ENCODE measurements at places on chromosomes 5 and 9. TPM values are rescaled to one million over a fixed set of nuclear protein-coding genes. Genes with fewer than 3 reads are reported as not detected.
A peak's percentile ranks its signal among the peaks of the same experiment; 100 is the strongest.

Gene FOXI1
- total RNA-seq, result not detected

Gene GCNT4
- total RNA-seq, result 2.7 TPM

GRCh38 chr5:34847056-34847455, 8.1 kb downstream of the TTC23L start:
- no peak overlapping the region for H3K27ac ChIP-seq
- no peaks in the 10 kb centered on the region for H3K27me3 ChIP-seq
- no peaks in the 10 kb centered on the region for H3K36me3 ChIP-seq
- DNase-seq, result no peak
- no peaks in the 10 kb centered on the region for H3K4me1 ChIP-seq

- no peaks in the 10 kb centered on the region for H3K27me3 ChIP-seq
- H3K36me3 ChIP-seq, result no peaks in the 10 kb centered on the region
- H3K4me1 ChIP-seq, result no peaks in the 10 kb centered on the region
- no peak overlapping the region for H3K4me3 ChIP-seq
Measured at GRCh38 chr5:34899066-34899465, 16.2 kb downstream of the RAD1 start.

- DNase-seq, result peak; percentile 89
- no peaks in the 10 kb centered on the region for H3K36me3 ChIP-seq
- no peak overlapping the region for H3K4me3 ChIP-seq
- no peak overlapping the region for H3K27ac ChIP-seq
- no peaks in the 10 kb centered on the region for H3K27me3 ChIP-seq
Measured at GRCh38 chr9:34547960-34548611, 25.3 kb upstream of the ENHO start.

Gene DPYSL3
- total RNA-seq, result 42.5 TPM

DNA sequence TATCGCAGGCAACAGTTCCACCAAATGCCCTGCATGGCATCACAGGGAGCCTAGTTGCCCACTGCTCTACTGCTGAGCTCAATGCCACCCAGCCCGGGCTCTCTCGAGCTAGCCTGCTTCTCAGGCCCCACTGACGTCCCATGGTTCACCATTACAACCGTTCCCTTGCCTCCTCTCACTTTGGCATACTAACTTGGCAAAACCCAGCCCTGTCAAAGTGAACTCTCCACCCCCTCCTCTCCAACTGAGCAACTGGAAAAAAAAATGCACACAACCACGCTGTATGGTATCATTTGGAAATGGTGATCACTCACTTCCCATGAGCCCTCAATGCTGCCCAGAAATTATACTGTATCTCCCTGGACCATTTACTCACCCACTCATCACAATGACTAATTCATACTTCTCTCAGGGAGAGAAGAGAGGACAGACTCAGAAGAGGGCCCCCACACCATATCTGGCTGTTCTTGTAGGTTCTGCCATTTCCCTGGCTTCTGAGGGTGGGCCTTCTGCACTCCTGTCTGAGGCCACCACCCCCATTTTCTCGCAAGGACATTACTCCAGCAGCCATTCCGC, 51.4 kb upstream of the RARS1 start:
- H3K4me3 ChIP-seq, result no peak overlapping the region
- H3K36me3 ChIP-seq, result no peaks in the 10 kb centered on the region
- DNase-seq, result no peak
- no peak overlapping the region for H3K27ac ChIP-seq

- no peaks in the 10 kb centered on the region for H3K36me3 ChIP-seq
- no peak overlapping the region for H3K4me3 ChIP-seq
- no peaks in the 10 kb centered on the region for H3K4me1 ChIP-seq
- H3K27ac ChIP-seq, result no peak overlapping the region
Measured at GRCh38 chr5:1515921-1516571, 7.7 kb downstream of the LPCAT1 start.

DNA sequence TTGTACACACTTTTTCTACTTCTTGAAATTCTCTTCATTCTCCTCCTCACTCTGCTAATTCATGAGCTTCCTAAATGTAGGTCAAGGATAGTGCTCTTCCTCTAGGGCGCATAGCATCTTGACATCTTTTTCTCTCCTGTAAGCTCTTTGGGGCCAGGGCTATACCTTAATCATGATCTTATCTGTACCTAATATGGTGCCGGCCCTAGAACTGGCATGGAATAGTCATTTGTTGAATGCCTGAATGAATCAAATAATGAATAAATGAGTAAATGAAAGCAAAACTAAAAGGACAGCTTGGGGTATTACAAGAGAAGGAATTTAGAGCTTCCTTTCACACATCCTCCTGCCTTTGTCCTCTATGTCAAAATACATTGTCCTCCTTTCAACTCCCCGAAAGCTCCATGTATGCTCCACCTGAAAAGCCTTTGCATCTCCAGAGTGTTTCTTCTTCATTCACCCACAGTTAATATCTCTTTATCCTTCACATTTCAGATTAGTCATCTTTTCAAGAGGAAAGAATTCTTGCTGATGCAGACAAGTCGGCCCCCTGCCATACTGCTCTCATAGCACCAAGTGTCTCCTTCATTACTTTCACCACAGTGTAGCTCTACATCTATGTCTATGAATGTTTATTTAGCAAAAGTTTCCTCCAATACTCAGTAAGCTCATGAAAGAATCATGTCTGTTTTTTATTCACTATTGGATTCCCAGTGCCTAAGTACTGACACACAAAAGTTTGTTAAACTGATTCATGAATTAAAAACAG, 16.4 kb upstream of the PPP2R2B start:
- H3K4me1 ChIP-seq, result no peaks in the 10 kb centered on the region
- DNase-seq, result no peak
- H3K36me3 ChIP-seq, result no peaks in the 10 kb centered on the region
- no peaks in the 10 kb centered on the region for H3K27me3 ChIP-seq

DNA sequence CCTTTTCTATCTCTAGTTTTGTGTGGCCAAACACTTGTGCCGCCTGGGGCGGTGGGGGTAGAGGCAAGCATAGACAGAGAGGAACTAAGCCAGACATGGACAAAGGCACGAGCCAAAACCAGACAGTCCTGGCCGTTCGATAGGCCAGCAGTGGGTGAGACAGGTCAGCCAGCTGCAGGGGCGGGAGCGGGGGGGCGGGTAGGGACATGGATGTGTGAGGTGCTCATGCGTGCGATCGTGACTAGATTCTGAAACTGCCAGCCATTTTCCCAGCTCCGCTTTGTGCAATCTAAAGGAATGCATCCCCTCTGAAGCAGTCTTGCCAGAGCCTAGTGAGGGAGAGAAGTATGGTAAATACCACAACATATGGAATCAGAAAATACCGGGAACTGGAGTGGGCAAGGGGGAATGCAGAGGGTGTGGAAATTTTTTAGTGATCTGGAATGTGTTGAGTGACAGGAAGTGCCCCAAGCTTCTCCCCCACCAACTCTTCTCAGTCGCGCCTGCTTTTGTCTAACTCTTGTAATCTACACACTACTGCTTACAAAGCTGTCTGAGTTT, 111.9 kb downstream of the NR6A1 start:
- peak overlapping the region; percentile 25 for H3K4me3 ChIP-seq
- no peaks in the 10 kb centered on the region for H3K4me1 ChIP-seq
- H3K36me3 ChIP-seq, result no peaks in the 10 kb centered on the region
- DNase-seq, result peak; percentile 70
- H3K27ac ChIP-seq, result peak overlapping the region; percentile 64

DNA sequence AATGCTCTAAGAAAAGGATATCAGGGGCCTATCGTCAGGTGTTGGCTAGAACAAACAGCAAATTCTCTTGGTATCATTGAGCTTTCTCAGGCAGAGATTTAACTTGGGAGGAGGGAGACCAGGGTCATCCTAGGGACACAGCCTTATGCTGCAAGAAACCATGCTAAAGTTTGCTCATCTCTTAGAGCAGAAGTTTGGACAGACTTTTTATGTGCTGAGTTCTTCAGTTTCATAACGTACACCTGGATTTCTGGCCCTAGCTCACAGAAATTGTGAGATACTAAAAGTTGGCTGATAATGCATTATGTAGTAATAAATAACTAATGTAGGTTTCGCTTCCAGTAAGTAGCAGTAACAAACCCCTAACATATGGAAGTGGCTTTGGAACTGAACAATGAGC, 1359.8 kb upstream of the CDH9 start:
- DNase-seq, result no peak
- H3K36me3 ChIP-seq, result no peaks in the 10 kb centered on the region
- H3K4me1 ChIP-seq, result no peaks in the 10 kb centered on the region

DNA sequence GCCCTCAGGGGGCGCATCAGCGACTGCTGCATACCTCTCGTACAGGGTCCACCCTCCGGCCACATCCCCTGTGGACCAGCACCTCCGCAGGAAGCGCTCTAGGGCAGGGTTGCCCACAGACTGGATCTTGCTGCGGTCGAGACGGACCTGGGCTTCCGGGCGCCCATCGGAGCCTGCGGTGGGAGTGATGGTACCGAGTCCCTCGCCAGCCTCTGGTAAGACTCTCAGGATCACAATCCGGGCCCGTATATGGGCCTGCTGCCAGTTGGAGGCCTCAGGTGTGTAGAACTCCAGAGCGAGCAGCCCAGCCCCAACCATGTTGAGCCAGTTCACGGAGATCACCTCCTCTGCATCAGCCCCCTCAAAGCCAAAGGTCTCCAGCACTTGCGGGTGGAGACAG, 323.0 kb downstream of the ANXA1 start:
- H3K36me3 ChIP-seq, result no peaks in the 10 kb centered on the region
- H3K27ac ChIP-seq, result no peak overlapping the region
- no peak for DNase-seq
- no peak overlapping the region for H3K4me3 ChIP-seq

DNA sequence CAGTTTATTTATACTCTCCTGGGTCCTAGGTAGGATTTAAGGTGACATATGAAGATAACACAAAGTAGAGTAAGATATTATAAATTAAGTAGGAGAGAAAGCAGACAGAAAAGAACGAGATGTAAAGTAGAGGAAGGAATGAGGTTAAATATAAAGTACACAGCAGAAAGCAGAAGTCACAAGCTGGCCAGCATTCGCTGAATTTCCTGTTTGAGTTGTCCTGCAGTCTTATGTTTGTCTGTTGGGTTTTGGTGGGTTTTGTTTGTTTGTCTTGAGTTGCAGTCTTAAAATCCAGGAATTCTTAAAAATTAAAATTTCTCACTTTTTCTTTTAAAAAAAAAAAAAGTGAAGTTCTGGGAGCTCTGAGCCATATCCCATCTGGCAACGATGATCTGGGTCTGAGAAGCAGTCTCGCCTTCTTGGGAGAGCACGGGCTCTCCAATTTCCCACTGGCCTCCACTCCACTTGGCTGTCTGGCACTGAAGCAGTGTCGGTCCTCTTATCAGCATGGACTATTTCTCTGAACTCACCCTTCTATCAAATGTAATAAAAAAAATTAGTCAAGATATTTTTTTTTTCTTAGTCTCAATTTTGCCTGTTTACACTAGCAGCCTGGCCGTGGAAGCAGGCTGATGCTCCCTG, 2.0 kb downstream of the S100Z start:
- no peaks in the 10 kb centered on the region for H3K36me3 ChIP-seq
- no peaks in the 10 kb centered on the region for H3K27me3 ChIP-seq
- H3K27ac ChIP-seq, result no peak overlapping the region

Gene ITGA1
- total RNA-seq, result 8.1 TPM

DNA sequence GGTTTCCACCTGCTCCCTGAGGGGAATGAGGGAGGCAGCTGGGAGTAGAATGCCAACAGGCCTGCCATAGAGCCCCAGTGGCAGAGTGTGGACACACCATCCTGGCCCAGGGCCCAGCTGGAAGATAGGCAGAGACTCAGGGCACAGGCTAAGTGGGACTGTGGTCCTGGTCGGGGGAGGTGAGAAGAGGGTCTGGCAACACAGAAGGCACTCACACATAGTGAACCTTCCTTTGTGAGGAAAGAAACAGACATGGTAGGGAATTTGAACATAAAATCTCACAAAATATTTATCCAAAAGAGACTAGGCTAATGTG, 41.2 kb downstream of the WDR36 start:
- no peak for DNase-seq
- H3K27me3 ChIP-seq, result no peaks in the 10 kb centered on the region
- H3K4me3 ChIP-seq, result no peak overlapping the region
- H3K27ac ChIP-seq, result no peak overlapping the region
- no peaks in the 10 kb centered on the region for H3K4me1 ChIP-seq

- no peak overlapping the region for H3K4me3 ChIP-seq
- no peak overlapping the region for H3K27ac ChIP-seq
- DNase-seq, result no peak
- no peaks in the 10 kb centered on the region for H3K4me1 ChIP-seq
- H3K27me3 ChIP-seq, result no peaks in the 10 kb centered on the region
Measured at GRCh38 chr5:58453306-58453705, 6.6 kb downstream of the PLK2 start.

DNA sequence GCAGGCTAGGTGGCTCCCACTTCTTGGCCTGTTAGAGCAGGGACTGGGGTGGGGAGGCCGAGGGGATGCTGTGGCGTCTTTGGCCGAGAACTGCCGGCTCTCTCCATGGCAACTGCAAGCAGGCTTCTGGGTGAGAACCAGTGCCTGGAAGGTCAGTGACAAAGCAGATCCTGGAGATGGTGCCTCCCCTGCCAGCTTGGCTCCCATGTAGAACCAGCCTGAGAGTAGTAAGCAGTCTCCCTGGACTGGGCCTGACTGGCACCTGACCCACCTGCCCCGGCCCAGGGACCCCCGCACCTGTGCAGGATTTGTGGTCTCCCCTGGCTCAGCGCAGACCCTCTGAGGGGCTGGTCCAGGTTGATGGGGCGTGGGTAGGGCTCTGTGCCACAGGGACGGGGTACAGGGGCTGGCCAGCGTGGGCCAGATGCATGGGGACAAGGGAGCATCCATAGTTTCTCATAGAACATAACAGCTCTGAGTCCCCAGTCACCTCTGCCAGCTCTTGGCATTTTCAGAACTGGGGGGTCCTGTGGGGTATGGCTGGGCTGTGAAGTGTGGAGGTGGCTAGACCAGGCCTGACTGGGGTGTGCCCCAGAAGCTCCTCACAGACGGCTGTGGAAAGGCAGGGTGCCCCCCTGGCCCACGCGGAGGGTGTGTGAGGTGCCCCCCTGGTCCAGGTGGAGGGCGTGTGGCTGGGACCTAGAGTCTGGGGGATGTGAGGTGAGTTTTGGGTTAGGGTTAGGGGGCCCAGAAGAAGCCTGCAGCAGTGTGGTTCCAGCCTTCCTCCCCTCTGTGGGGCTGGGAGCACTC, 22.2 kb downstream of the CACNA1B start:
- no peak overlapping the region for H3K27ac ChIP-seq
- H3K4me3 ChIP-seq, result no peak overlapping the region

DNA sequence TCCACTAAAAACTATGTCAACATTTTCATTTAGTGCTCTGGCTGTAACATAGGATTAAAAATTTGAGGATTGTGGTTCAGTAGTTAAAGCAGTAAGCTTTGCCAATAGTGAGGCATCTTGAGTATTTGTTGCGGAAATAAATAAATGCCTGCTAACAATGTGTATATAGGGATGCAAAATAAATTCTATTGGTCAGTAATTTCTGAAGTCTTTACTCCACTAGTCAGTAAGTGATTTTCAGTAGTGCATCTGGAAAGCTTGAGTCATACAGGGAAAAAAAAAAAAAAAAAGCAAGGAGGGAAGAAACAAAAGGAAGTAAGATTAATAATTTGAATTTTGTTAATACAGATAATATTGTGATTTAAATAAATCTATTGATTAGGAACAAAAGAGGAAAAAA, 21.0 kb downstream of the NIPBL start:
- no peaks in the 10 kb centered on the region for H3K36me3 ChIP-seq
- H3K4me1 ChIP-seq, result no peaks in the 10 kb centered on the region
- H3K4me3 ChIP-seq, result no peak overlapping the region
- H3K27ac ChIP-seq, result no peak overlapping the region
- H3K27me3 ChIP-seq, result no peaks in the 10 kb centered on the region
- DNase-seq, result no peak

Data from testis (tissue), 5 donors.